Stimulated activated CD4-positive, alpha-beta T cell treated with anti-CD3 and anti-CD28 coated beads, Interleukin-1b, Interleukin-23, amount 100 ng/mL, for 4 hours (primary cell): ENCODE measurements at places on chromosomes 5 and 9.

DNA sequence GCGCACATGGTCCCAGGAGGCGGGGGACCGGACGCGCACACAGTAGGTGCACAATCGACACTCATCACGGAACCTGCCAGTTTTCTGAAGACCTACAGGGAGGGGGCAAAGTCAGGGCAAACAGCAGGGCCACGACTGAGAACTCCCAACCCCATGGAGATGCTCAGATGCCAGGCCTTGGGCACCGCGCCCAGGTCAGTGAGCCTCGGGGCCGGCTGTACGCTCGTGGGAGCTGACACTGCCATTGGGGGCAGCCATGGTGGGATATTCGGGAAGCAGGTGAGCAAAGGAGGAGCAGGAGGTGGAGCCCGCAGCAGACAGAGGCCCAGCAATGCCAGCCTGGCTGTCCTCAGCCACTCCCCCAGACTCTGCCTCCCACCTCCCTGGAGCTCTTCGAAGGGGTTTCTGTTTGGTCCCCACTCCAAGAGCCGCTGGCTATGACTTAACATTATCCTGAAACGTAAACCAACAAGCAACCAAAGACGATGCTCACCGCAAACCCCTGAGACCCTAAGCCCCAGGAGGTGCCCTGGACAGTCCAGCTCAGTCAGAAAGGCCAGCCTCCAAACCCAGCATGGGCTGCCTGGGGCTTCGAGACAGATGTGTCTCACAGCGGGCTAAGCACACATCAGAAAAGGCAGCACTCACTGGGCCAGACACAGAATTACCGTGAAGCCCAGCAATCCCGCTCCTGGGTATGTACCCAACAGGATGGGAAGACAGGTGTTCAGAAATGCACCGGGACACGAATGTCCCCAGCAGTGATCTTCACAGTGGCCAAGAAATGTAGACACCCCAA is 78.4 kb downstream of the VAV2 start:
- no peak for DNase-seq

- no peak for DNase-seq
Measured at GRCh38 chr9:99071313-99072039, 33.4 kb upstream of the TGFBR1 start.

GRCh38 chr5:143554187-143554717 is 150.8 kb upstream of the NR3C1 start:
- DNase-seq: no peak

DNA sequence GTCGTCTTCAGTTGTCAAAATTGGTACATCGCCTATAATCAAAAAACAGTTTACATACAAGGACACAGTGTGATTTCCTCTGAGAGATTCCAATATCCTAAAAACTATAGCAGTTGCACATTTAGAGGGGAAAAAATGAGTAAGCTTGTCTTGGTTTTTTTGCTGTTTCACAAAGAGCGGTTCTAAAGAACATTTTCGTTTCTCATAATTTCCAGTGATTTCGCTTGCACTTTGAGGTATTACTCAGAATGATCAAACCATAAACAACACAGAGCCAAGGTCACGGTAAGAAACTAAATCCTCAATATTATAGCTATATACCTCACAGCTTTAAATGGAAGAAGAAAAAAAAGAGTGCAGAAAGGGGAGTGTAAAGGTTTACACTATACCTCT is 861 bp downstream of the MTX3 start:
- DNase-seq: no peak

DNA sequence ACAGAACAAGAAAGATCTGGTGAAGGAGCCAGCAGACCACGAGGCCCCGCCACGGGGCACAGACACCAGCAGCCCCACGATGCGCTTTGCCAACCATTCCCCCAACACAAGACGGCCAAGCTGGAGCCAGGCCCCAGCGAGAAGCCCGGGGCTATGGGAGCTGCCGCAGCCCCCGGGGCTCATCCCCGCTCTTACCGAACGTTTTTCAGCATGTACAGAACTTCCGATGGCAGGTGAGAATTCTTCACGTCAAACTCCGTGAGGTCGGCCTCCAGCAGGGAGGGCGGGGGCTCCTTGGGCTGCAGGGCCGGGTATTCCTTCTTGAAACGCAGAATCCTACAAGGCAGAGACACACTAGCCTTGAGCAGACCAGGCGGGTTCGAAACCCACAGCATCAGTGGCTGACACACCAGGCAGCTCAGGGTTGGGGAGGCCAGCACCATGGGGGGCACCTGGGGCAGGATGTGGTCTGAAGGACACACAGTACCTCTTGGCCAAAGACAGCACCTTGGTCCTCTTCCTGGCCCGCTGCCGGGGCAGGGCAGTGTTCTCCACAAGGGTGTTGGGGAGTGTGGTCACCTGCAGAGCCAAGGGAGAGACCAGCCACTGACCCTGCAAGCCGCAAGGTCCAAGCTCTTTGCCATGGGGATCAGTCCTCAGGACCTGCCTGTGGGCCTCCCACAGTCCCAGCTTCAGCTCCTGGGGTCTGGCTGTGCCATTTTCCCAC is 6.8 kb downstream of the PNPLA7 start:
- DNase-seq: no peak

DNA sequence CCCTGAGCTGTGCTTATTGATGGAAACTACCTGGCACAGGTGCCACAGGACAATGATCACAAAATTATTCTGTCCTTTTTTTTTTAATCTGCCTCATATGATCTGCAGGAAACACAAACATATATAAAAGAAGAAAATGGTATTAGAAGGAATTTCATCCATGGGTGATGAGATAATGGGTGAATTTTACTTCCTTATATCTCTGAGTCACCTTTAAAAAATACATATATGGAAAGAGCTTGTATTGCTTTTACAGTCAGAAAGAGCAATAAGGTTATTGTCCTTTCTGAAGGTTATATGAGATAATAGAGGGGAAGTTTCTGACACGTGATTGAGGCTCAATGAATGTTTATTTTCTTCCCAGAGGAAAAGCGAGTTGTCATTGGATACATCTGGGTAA is 31.6 kb downstream of the NEURL1B start:
- DNase-seq: no peak

- DNase-seq: no peak
Measured at GRCh38 chr9:73219985-73220626, 68.4 kb downstream of the ANXA1 start.

DNA sequence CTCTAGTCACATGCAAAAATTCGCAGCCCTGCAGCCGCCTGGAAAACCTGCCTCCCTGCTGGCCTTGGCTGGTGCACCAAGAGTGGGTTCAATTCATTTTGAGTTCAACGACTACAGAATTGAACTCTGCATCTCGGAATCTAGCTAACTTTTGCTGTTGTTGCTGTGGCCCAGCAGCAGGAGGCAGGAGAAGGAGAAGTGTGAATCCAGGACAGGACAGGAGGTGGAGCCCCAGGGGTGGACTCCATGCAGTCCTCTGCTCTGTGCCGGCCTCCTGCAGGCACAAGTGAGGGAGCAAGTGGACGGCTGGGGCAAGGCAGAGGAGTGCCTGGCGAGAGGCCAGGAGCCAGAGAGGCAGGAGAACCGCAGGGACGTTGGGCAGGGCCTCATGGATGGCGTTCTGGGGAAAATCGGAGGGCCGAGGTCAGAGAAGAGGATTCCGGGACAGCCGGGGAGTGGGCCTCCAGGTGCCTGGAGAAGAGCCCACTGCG is 214.2 kb downstream of the FANCC start:
- no peak for DNase-seq

- DNase-seq: no peak
Measured at GRCh38 chr9:110880189-110880588, 158.1 kb downstream of the LPAR1 start.

DNA sequence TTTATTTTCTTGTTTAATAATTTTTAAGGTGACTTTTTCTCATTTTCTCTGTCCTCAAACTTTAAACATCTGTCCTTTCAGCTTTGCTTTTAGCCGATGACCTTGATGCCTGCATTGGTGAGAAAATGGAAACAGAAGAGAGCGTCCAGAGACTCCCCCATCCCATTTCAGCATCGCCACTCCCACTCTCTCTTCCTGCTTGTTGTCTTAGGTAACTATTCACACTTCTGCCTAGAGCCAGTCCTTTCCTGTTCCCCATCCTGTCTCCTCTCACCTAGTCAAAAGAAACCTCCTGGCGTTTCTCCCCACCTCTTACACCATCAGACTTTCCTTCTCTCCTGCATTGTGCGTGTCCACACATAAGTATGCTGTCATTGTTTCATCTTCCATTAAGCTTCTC is 124.6 kb downstream of the MAST4 start:
- DNase-seq: no peak

- DNase-seq: no peak
Measured at GRCh38 chr5:1239505-1240251, 14.5 kb downstream of the SLC6A18 start.
